ENCODE measurements at places on chromosomes 6 and 20.

DNA sequence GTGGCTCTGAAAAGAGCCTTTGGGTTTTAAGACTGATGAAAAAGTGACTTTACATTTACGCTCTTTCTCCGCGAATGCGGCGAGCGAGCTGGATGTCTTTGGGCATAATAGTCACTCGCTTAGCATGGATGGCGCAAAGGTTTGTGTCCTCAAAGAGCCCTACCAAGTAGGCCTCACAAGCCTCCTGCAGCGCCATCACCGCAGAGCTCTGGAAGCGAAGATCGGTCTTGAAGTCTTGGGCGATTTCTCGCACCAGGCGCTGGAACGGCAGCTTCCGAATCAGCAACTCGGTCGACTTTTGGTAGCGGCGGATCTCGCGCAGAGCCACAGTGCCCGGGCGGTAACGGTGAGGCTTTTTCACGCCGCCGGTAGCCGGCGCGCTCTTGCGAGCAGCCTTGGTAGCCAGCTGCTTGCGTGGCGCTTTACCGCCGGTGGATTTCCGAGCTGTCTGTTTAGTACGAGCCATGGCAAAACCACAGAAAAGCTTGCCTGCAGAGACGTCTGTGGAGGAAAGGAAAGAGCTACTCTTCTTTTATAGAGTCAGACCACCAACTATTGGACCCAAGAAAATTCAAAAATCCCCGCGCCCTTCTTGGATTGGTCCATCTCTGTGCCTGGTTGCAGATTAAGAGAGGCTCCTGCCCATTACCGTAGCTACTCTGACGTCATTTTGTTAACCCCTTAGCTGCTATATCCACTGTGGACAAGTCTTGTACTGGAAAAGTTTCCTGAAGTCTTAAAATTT, 55.5 kb upstream of the HFE start:
- peak; percentile 93 for DNase-seq

DNA sequence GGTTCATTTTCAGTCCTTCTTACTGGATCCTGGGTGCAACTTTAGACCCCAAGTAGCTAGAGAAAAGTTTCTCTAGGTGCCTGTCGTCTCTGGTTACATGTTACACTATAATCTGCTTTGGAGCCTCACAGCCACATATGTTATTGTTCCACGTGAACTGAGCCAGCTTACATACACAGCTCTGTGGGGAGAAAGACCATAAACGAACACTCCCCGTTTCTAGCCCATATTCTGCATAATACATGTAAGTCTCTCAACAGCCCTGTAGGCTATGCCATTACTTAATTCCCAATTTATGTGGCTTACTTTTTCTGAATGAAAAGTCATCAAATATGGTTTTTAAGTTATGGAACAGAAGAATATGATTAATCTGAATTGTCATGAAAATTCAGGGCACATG, 233.8 kb downstream of the BCKDHB start:
- no peak for DNase-seq

DNA sequence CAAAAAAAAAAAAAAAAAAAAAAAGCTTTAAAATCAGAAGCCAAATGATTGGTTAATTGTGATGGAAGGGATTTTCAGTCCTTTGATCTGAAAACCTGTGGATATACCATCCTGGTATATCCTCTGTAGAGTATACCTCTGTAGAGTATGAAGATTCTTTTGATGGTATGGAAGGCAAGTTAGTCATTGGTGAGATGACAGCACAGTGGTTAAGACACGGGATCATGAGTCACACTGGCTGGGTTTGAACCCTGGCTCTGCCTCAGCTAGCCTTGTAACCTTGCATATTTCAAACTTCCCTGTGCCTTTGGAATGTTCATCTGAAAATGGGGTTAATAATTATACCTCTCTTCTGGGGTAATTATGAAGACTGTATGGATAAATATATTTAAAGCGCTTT, 179.3 kb downstream of the CARMIL1 start:
- no peak for DNase-seq

- DNase-seq, result peak; percentile 68
Observed at GRCh38 chr6:107115695-107116327, 496 bp upstream of the BEND3 start.

DNA sequence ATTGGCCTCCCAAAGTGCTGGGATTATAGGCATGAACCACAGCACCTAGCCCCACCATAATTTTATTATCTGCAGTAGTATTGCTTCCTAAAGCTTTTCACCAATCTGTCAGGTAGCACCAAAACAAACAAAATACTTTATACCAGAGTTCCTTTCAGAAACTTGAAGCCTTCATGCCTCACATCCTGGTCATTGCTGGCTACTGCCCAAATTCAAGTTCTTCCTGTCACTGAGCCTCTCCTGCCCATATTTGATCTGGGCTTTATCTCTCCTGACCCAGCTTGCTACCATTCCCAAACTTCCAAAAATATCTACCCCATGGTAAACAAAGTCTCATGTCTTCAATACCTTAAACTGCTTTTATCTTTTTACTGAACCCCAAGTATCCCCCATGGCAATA, 34.9 kb upstream of the DST start:
- DNase-seq, result no peak

GRCh38 chr6:34736823-34737222, 20.5 kb upstream of the SNRPC start:
- DNase-seq, result no peak

DNA sequence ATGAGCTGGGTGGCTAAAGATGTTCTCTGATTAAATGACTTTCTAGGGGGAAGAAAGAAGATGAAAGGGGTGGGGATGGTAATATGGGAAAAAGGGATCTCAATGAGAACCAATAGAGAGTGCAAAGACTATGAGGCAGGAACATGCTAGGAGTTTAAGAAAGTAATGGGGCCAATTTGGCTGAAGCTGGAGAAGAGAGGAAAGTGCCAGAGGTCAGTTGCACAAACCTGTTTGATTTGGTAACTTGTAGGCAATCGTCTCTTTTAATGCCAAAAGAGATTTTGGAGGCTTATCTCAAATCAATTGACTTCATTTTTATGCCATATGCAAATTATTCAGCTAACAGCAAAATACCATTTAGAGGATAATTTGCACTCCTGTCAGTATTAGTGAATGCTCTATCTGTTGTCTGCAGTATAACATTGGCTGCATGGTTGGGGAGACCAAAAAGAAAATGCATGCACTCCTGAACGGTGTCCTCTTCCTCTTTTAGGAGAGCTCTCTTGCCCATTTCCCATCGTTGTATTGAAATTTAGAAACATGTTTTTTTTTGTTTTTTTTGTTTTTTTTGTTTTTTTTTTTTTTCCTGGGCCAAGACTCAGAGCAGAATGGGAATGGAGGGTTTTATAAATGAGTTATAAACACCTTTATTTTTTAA, 193.9 kb downstream of the BTBD3 start:
- DNase-seq, result no peak

GRCh38 chr20:63896264-63897105, 1.6 kb downstream of the DNAJC5 start:
- DNase-seq, result peak; percentile 50

DNA sequence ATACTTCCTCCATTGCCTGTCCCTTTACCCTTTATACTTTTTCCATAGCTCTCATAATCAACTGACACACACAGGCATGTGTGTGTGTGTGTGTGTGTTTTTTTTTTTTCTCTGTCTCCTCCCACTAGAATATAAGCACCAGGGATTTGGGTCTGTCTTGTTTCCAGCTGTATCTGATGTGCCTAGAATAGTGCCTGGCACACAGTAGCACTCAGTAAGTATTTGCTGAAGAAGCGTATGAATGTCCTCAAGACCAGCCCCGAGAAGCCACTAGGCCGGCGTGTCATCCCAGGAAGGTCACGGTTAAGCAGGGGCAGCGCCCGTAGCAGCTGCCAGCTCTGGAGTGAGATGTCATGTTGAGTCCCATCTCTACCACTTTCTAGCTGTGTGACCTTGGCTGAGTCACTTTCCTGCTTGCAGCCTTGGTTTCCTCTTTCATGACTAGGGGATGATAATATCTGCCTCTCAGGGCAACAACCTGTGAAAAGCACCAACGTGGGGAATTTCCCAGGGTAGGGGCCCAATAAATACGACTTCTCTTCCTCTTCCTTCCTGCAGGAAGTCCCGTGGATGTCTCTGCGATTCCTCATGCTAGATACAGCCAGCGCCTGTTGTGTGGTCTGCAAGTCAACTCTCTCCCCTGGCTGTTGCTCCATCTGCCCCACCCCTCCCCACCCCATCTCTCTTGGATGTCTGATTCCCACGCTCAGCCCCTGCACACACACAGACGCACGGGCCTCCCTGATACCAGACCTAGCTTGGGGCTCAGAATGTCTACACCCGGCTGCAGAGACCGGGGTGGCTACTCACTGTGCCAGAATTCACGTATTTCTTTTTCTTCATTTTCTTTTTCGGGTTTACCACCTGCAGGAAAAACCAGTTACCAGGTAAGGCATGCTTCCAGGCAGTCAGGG, 58.1 kb downstream of the RAB44 start:
- DNase-seq, result no peak

- DNase-seq, result no peak
Observed at GRCh38 chr6:72975352-72975752, 249.9 kb downstream of the KHDC1L start.

DNA sequence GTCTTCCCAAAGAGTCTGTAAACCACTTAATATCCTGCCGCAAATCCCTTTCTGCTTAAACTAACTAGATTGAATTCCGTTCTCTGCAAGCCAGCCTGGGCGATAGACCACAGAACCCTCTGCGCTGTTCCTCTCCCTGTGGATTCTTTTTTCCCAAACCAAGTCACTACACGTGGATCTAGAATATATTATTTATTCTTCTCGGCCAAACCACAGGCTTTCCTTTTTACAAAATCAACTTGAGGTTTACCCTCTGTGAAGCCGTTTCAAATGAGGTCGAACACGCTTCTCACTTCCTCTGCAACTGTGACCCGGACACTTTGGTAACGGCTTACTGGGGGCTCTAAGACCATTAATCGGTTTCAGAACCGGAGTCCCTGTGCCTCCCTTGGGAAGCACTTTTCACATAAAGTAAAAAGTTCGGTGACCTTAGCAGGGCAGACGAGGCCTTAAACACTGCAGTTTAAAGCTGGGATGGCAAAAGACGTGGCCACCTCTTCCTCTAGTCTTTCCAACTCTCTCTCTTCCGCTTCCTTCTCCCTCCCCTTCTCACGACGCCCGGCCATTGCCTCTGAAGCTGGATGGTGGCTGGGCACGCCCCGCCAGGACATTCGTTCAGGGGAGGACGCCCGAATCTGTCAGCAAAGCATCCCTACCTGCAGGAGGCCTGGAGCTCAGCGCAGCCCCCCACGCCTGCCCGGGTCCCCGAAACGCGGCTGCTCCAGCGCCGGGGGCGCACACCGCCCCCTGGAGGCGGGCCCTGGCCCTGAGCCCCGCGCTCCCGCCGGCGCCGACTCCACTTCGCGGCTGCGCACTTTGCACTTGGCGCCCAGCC, 55.0 kb upstream of the FOXC1 start:
- DNase-seq, result no peak

- DNase-seq, result no peak
Observed at GRCh38 chr20:23541776-23542175, 26.5 kb downstream of the CST9L start.

Data from NCI-H1092 (cell line).